NCI-H2081 (cell line): ENCODE measurements at places on chromosomes 3 and 15.

DNA sequence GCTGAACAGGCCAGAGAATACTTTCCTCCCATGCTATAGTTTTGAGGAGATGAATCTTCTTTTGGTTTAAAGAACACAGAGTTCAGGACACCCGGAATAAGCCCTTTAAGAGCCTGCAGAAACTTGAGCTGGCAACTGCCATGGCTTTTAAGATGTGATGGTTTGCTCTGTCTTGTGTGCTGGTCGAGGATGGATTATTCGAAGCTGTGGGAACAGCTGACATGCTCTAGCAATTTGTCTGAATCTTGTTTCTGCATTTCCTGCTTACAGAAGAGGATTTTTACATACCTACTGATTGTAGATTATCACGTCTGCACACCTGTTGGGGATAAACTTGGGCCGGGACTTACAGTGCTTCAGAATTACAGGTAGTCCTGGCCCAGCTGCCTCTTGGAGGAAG is 396.9 kb downstream of the LRTM1 start:
- no peak for DNase-seq

DNA sequence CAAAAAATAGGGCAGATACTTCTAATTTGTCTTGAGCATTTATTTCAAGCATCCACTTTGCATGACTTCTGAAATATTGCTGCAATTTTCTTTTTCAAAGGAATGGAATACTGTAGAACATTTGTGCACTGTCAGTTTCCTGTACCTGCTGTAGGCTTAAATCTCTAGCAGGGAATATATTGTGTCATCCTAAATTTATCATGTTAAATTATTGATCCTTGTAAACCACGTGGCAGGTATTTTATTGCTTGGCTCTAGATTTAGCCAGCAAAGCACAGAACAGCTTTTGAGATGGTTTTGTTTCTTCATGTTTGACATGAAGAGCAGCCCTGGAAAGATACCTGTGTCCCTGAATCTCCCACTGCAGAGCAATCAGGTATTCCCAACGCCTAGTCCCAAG is 470.1 kb downstream of the GABRG3 start:
- DNase-seq = no peak

DNA sequence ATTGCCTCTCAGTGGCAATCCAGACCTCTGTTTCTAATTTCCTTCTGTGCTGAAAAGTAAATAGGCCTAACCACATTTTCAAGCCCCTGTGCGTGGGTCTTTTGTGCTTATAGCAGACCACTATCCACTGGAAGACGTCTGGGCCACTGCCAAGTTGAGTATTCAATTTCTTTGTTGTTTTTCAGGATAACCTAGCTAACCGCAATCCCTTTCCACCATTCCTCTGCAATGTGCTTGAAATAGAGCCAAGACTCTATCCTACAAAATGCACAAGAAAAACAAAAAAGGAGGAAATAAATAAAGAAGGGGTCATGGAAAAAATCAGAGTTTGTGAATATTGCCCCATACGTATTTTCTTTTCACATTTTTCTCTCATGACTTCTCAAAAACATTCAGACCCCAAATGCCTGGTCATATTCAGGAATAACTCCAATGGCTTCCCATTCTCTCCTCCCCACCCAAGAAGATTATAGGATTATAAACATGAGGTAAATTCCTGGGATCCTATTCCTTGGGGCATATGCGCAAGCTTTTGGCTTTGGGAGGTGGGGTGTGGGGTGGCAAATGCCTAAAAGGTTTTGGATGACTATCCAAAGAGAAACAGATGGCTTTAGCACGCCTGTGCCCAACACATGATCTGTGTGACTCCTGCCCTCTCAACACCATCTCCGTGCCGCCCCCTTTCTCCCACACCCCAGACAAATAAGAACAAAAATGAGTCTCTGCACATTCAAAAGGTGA is 217.9 kb upstream of the THBS1 start:
- no peak for DNase-seq

- DNase-seq = no peak
Observed at GRCh38 chr3:138938877-138939560, 7.9 kb downstream of the FOXL2 start.

DNA sequence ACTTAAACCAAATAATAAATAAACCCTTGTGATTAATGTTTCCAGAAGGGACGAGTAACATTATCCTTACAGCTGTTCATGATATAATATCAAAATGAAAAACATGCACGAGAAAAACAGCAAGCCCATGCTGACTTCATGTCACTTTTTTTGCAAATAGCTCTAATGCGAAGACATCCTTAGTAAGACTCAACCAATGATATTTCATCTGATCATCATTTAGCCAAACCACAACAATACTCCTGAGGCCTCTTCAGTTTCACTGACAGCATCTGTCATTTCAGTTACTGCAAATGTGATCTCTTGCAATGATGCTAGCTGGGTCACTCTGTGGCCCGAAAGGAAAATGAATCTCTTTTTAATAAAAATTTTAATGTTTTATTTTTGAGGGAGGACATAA is 74.0 kb downstream of the POLR2M start:
- no peak for DNase-seq

DNA sequence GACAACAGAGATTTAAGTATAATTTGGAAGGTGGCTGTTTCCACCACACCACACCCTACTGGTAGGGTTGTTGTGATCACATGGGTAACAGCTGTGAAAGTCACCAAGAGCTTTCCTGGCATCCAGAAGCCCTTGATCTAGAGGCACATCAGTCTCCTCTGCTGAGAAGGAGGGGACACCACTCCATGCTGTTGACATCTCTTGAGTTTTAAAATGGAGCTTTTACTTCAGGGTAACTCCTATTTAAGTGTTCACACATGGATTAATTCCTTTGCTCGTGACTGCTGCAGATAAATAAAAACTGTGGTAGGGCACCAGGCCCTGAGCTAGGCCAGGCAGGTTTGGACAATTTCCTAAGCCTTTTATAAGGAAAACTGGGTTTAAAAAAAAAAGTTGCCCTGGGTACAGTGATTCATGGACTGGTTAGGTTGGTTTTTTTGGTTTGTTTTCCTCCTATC is 7.5 kb downstream of the EXOSC7 start:
- DNase-seq = no peak

GRCh38 chr15:83955806-83956265 is 279.7 kb upstream of the GOLGA6L4 start:
- no peak for DNase-seq

- no peak for DNase-seq
Observed at GRCh38 chr15:50262533-50262932, 3.0 kb downstream of the HDC start.

DNA sequence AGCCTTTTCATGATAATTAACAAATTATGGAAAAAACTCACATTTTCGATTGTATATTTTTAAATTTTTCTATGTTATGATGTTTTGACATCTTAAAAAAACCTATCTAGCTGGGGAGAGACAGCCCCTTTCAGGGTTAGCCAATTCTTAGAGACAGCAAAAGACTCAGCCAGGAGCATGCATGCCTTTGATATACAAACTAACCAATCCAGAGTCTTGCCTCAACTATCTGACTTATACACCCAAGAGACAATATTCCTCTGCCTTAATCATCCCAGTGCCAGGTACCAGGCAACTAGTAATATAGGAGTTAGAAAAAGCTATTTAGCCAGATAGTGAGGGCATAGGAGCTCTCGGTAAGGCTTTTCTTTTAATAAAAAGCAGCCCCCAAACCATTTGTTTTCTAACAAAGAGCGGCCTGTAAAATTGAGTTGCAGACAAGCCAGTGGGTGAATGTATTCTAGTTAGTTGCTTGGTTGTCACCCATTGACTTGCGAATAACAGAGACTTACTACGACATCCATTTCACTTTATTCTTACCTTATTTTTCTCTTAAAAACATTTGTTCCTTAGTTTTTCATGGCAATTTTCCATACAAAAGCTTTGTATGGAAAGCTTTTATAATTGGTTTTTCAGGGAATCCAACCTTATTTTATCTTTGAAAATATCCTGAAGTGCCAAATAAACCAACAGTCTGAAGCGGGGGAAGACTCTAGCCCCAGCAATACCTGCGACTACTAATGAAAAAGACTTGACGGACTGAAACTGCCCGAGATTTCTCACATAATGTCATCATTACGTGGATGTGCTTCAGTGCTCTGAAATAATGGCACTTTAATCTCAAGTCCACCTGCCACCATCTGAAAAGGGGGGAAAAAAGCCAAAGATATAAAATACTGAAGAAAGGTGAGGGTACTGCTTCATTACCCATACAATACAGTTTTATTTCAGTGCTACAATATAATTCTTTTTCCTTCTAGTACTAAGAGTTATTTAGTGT is 64.6 kb upstream of the ATP2C1 start:
- no peak for DNase-seq

DNA sequence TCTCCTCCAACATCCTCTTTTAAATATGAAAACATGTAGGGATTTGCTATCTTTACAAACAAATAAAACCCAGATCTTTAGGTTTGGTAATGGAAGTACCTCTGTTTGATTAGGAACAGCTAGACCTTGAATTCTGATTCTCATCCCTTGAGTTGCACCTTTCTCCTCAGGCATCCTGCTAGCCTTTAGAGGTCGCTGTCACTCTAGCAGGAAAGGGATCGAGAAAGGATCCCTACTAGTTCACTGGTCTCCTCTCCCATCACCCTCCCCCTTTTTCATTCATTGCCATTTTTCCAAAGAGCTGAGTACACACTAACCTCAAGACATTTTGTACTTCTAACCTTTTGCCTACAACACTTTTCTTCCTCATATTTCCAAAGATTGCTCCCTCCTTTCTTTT is 569.8 kb downstream of the RBMS3 start:
- DNase-seq = no peak

DNA sequence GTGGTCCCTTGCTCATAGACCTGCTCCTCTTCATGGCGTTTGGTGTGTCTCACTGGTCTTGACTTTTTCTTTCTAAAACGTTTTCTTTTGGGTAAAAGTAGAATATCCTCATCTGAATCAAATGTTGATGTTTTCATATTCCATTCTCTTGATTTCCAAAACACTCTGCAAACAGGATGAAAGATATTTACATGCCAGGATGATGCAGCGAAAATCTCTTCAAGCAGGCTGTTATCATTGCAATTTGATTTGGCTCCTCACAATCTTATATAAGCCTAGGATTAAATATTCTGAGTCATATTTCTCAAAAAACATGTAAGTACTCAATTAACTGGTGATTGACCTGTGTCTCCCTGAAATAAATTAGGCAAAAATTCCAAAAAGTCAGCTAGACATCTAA is 10.1 kb downstream of the PP2D1 start:
- no peak for DNase-seq

- no peak for DNase-seq
Observed at GRCh38 chr3:12689997-12690711, 26.2 kb upstream of the RAF1 start.

DNA sequence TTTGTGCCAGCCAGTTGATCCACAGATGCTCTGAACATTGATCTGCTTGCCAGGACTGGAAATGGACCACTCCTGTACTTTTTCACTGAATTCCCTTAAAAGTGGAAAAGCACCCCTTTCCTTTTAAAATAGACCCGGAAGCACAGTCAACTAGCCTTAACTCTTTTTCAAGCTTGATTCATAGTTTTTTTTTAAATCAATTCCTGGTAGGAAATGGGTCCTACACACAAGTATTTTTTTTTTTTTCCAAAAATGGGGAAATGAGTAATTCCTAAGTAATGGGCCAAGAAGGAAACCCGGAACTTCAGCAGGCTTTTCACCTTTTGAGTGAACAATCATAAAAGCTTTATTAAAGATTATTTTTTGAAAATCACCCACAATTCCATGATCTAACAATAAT is 234.4 kb upstream of the ADAMTS9 start:
- DNase-seq = no peak

DNA sequence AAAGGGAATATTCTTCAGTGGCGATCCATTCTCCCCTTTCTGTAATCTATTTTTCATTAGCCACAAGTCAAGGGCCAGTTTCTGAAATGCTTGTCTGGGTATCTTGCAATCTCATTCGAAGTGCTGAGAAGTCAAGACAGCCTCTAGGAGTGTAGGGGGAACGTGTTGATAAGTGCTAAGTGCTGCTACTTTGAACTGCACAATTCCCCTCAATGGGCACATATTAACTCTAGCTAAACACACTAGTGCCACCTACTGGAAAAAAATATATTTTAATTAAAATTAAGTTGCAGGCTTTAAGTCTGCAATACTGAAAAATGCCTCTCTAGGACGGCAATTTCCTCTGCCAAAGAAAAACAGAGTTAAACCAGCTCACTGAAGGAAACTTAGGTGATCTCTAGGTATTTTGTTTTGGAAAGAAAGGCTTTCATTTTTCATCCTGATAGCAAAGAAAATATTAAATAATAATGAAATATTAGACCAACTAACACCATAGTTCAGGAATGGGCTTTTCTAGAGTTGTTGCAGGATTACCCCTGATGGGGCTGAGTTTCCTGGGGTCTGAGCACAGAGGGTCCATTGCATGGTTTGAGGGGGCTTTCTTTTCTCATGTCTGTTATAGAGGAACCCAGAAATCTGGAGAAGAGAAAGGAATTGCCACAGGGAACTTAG is 181.9 kb upstream of the KBTBD8 start:
- DNase-seq = peak; percentile 36

GRCh38 chr3:14140668-14141067 is 15.8 kb downstream of the TMEM43 start:
- no peak for DNase-seq

- no peak for DNase-seq
Observed at GRCh38 chr3:151351648-151352047, 22.3 kb upstream of the P2RY13 start.

- DNase-seq = no peak
Observed at GRCh38 chr3:101292027-101292426, 28.3 kb downstream of the IMPG2 start.

- no peak for DNase-seq
Observed at GRCh38 chr3:80338366-80338765, 570.6 kb upstream of the ROBO1 start.

- DNase-seq = no peak
Observed at GRCh38 chr3:124119056-124119716, 127.3 kb upstream of the ROPN1 start.

- DNase-seq = peak; percentile 64
Observed at GRCh38 chr3:46538803-46539442, 27.2 kb downstream of the LRRC2 start.

DNA sequence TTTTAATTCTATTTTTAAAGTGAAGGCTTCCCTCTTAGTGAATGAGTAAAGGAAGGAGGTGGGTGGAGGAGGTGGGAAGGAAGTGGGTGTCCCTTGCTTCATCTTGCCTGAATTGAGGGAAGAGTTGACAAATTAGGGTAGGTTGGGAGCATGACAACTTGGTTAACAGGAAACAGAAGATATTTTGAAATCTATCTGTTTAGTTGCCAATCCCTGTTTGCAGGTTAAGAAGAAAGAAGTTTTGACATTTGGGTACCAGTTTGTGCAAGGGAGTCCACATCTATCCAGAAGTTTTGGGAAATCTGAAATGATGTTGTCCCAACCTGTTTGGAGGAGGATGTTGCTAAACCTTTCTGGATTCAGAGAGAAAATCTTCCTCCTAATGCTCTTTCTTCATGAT is 204.1 kb upstream of the SUCLG2 start:
- DNase-seq = no peak

GRCh38 chr3:127720161-127720823 is 47.5 kb downstream of the ABTB1 start:
- no peak for DNase-seq

DNA sequence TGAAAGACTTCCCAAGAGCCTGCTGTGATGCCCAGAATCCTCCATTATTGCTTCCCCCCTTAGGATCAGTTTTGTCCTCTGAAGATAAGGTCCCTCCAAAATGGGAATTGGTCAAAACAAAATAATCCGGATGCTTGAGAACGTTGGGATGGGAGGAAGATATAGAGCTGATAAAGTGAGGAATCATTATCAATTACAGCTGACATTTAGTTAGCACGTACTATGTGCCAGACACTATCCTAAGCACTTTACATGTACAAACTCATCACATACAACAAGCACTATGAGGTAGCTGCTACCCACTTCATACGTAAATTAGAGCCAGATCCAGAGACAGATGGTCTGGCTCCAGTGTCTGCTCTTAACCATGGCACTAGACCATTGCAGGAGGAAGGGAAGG is 6.6 kb upstream of the RPP25 start:
- DNase-seq = no peak
